ENCODE measurements at places on chromosomes 3 and 15.

- peak; percentile 60 for DNase-seq
Measured at GRCh38 chr3:127746400-127747057, 73.8 kb downstream of the ABTB1 start.

DNA sequence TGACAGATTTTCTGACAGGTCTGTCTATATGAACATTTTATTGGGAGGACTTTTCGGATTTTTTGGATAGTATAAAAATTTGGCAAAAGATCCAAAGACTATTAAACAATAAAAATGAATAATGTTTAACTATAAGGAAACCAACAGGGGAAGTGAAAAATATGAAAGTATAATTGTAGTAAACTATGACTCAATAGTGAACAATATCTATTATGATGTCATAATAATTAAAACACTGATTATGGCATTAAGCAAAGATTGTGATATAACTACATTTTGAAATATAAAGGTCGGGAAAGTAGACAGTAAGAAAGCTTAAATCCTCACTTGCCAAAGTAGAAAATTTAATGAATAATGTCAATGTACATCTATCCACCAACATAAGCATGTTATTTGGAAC lies 44.3 kb upstream of the CNTN6 start:
- DNase-seq: no peak

DNA sequence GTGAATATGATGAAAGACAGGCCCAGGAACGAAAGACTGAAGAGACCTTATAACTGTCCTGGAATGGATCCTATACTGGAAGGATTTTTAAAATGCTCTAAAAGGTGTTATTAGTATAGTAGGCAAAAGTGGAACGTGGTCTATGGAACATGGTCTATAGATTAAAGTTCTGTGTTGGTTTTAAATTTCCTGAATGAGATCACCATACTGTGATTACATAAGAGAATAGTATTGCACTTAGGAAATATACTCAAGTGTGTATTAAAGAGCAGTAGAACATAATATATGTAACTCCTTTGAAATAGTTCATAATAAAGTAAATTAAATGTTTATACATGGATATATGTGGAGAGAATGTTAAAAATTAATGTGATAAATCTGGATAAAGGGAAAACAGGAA lies 68.2 kb downstream of the SPRED1 start:
- DNase-seq: no peak

GRCh38 chr3:121998611-121999473 lies 23.2 kb downstream of the ILDR1 start:
- DNase-seq: no peak

GRCh38 chr3:72039677-72040076 lies 254.7 kb upstream of the PROK2 start:
- no peak for DNase-seq

- no peak for DNase-seq
Measured at GRCh38 chr15:74511583-74511982, 29.4 kb upstream of the ARID3B start.

- DNase-seq: no peak
Measured at GRCh38 chr3:30730967-30731366, 124.6 kb downstream of the TGFBR2 start.

- no peak for DNase-seq
Measured at GRCh38 chr3:101141135-101141534, 147.9 kb upstream of the ABI3BP start.

- DNase-seq: no peak
Measured at GRCh38 chr3:113219605-113220300, 8.4 kb downstream of the BOC start.

DNA sequence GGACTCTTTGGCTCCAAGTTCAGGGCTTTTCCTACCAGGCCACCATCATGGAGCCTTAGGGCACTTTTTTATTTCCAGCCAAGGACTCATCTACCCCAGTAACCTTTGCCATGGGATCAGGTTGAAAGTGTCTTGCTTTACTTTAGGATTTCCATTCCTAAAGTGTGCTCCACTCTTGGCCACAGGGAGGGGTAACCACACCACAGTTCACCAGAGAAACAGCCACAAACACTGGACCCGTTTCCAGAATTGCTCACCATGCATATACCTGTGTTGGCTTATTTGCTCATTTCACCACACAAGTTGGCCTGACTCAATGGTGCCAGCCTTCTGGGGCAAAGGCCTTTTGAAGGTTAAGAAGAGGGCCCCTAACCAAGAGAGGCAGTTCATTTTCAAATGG lies 70.6 kb upstream of the RAD18 start:
- no peak for DNase-seq

DNA sequence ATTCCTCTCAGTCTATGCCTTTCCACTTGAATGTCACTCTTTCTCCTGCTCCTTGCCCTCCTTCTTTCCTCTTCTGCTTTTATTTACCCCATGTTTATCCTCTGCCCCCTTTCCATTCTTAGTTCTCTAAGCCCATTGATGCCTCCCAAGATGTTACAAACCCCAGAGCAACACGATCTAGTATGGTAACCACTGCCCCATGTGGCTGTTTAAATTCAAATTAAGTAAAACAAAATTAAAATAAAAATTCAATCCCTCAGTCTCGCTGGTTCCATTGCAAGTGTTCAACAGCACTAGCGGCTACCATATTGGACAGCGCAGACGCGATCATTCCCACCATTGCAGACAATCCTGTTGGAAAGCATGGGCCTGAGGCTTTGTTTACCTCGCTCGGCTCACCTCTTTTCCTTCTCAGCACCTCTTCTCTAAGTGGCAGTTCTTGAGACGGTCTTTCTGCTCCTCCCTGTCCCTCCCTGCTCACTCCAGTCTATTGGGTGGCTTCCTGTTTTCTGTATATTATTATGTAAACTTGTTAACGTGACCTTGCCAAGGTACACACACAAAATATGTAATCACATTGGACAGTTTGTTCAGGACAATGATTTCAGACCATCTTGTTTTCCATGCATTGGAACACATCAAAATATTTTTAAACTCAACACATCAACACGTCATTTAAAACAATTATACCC lies 21.8 kb upstream of the CA12 start:
- DNase-seq: no peak

- DNase-seq: peak; percentile 14
Measured at GRCh38 chr3:134080761-134081160, 51.0 kb upstream of the SLCO2A1 start.

- no peak for DNase-seq
Measured at GRCh38 chr3:8984526-8984925, 21.3 kb upstream of the RAD18 start.

GRCh38 chr3:33377931-33378330 lies 62.3 kb downstream of the UBP1 start:
- no peak for DNase-seq

Data from DMS53 (cell line).